T-helper 2 cell treated with Interferon-gamma antibody and Interleukin-4, amounts not matched to agents 5 μg/mL and 100 μg/mL, for 36 hours (primary cell): ENCODE measurements at places on chromosomes 5 and 9.

GRCh38 chr9:12425878-12426864 is 267.0 kb upstream of the TYRP1 start:
- no peak for DNase-seq

DNA sequence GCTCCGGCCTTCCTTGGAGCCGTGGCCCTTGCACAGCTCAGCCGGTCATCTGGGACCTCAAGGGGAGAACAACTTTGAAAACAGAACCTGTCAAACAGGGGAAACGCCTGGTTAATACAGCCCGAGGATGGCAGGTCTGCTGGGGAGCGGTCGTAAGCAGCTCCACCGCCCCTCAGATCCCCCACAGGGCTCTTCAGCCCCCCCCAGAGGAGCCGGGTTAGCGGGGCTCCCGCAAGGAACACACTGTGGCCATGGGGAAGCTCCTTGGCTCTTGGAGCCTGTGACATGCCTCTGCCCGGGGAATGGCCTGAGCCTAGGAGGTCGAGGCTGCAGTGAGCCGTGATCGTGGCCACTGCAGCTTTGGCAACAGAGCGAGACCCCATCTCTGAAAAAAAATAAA is 6.8 kb downstream of the TMEM250 start:
- DNase-seq = no peak

GRCh38 chr5:125961150-125961549 is 462.1 kb upstream of the GRAMD2B start:
- DNase-seq = peak; percentile 13

GRCh38 chr5:122141751-122142150 is 12.4 kb downstream of the ZNF474 start:
- DNase-seq = no peak

- DNase-seq = no peak
These were observed 57.0 kb downstream of the C9orf153 start for GRCh38 chr9:86202338-86202882.

DNA sequence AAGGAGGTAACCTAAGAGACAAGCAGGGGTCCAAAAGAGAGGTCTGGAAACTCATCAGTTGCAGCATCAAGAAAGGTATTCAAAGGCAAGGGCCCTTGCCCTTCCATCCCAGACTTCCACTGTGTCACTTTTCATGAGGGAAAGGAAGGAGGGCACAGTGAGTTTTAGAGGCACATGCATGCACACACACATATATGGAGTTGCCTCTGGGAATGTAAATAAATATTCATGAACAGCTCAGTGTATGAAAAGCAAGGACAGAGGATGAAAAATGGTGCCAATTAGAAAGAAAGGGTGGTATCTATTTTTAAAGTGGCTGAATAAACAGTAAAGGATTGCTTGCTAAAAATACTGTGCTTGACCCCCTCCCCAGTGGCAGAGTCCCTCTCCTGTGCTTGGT is 105.3 kb upstream of the LRRTM2 start:
- DNase-seq = no peak

DNA sequence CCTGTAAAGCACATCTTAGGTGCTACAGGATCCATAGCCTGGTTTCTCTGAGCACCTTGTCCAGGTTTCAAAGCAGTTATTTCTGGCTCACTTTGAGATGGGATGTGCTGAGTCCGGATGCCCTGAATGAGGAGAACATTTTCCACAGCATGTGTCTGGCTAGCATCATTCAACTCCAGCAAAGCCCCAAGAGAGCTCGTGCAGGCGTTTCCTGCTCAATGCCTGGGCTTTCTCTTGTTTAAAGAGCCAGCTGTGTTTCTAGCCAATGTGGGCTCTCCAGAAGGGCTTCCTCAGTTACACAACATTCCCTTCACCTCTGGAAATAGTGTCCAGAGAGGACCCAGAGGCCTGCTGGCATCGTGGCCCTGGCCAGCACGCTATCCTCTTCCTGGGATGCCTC is 411.7 kb downstream of the DMAC1 start:
- DNase-seq = no peak

- no peak for DNase-seq
These were observed 10.4 kb upstream of the DPM2 start for GRCh38 chr9:127947841-127948710.
